ENCODE measurements at places on chromosomes 11 and 22.

GRCh38 chr22:33699176-33699575, 221.1 kb downstream of the LARGE1 start:
- no peaks in the 10 kb centered on the region for H3K27me3 ChIP-seq
- H3K36me3 ChIP-seq = peaks cover 19% of the 10 kb centered on the region
- H3K27ac ChIP-seq = no peak overlapping the region
- no peak overlapping the region for H3K4me3 ChIP-seq

DNA sequence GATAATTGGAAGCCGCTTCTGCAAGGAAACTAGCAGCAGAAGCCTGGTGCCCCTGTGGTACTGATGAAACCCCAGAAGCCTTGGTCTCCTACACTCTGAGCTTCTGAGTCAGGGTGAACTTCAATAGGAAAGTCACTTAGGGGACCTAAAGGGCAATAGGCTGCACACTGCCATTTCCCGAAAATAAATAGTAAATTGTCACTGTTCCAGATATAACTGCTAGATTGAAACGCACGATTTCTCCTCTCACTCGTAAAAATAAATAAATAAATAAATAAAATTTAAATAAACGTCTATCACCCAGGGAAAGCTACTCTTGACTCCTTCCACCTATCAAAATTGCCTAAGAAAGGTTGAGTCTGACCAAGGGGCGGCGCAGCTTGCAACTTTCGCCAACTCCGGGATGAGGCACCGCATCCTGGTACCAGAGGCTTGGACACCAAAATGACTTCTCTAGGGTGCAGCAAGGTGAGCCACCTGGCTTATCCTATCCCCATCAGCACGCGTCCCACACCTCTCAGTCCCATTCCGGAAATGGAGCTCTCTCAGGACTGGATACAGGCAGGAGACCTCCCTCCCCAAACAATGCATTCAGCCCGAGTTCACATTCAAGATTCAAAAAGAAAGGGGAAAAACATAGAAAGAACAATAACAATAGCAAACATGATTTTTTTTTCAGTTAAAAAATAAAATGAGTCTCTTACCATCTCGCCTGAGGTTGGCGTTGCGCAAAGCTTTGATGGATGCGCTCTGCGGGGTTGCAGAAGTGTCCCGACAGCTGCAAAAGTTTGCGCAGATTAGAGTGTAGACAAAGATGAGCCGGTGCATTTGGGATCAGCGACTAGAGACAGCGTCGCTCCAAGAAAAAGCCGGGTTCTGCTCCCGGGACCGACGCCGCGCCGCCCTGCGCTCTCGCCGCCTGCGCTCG, 583 bp downstream of the PDGFD start:
- H3K36me3 ChIP-seq = no peaks in the 10 kb centered on the region
- peaks cover 23% of the 10 kb centered on the region for H3K4me1 ChIP-seq
- H3K27ac ChIP-seq = no peak overlapping the region
- DNase-seq = no peak
- H3K27me3 ChIP-seq = no peaks in the 10 kb centered on the region
- peak overlapping the region; percentile 36 for H3K4me3 ChIP-seq

DNA sequence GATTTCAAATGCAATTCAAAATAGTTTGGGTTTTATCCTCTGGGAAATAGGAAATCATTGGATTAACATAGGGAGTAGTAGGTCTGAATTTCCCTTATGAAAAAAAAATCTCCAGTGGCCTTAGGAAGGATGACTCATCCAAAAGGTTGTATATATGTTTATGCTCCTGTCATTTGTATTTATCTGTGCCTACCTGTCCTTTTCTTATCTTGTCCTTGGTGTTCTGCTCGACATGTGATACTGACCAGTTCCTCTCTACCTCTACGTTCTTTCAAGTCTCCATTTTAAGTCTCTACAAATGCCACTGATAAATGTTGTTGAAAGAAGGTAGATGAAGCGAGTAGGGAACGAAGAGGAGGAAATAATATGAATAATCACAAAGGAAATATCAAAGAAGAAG, 3.0 kb upstream of the SOX6 start:
- H3K4me3 ChIP-seq = no peak overlapping the region
- no peak for DNase-seq
- no peaks in the 10 kb centered on the region for H3K27me3 ChIP-seq
- H3K27ac ChIP-seq = no peak overlapping the region

DNA sequence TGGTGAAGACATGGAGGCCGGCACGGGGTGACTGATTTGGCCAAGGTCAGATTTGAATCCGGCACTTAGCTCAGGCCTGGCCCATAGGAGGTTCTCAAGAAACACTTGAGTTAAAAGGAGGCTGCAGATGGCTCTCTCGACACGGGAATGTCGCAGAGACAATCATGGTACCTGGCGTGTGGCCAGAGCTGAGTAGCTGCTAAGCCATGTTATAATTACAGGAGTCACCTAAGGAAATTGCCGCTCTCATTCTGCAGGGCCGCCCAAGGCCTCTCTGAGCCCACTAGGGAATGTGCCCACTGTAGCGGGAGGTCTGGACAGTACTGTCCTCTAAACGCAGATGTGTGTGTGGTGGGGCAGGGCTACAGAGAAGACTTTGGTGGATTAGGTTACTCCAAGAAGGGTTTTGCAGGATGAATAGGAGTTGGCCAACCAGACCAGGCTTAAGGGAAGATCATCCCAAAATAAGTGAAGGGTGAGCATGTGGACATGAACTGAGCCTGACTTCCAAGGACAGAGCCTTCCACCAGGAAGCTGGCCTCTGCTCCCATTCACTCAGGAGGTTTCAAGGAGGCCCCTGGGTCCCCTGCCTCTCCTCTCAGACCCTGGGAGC, 19.3 kb upstream of the PRR5 start:
- no peak for DNase-seq
- no peaks in the 10 kb centered on the region for H3K4me1 ChIP-seq
- no peaks in the 10 kb centered on the region for H3K36me3 ChIP-seq
- no peak overlapping the region for H3K27ac ChIP-seq
- no peaks in the 10 kb centered on the region for H3K27me3 ChIP-seq

DNA sequence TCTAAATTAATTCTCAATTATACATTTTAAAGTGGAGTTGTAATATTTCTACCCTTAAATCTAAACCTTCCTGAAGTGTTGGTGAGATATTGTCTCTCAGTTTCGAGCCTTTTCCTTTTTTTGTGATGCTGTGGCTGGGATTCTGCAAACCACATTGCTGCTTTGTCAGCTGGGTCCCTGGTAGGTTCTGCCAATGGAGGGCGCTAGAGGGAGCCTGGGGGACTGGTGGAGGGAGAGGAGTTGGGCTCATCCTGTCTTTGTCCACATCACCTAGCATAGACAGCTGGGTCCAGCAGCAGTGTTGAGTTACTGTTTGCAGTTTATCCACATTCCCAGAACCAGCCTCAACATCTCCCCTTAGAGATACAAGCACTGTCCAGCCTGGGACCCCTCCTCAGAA, 41.0 kb downstream of the TRAF6 start:
- no peaks in the 10 kb centered on the region for H3K36me3 ChIP-seq
- no peaks in the 10 kb centered on the region for H3K4me1 ChIP-seq
- no peaks in the 10 kb centered on the region for H3K27me3 ChIP-seq

DNA sequence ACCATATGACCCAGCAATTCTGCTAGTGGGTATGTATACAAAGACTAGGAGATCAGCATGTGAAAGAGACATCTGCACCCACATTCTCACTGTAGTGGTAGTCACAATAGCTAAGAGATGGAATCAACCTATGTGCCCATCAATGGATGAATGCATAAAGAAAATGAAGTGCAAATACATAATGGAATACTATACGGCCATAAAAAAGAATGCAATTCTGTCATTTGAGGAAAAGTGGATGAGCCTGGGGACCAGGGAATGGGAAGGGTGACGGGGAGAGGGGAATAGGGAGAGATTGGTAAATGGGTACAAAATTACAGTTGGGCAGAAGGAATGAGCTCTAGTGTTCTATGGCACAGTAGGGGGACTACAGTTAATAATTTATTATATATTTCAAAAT, 26.7 kb upstream of the SMIM38 start:
- H3K4me3 ChIP-seq = no peak overlapping the region
- no peak for DNase-seq
- no peaks in the 10 kb centered on the region for H3K4me1 ChIP-seq

- no peaks in the 10 kb centered on the region for H3K4me1 ChIP-seq
- H3K4me3 ChIP-seq = no peak overlapping the region
- no peak overlapping the region for H3K27ac ChIP-seq
- no peaks in the 10 kb centered on the region for H3K27me3 ChIP-seq
- no peak for DNase-seq
- no peaks in the 10 kb centered on the region for H3K36me3 ChIP-seq
Observed at GRCh38 chr11:32305460-32305859, 129.9 kb downstream of the WT1 start.
